Astrocyte (in vitro differentiated cells and primary cell): ENCODE measurements at places on chromosomes 11 and 22.

DNA sequence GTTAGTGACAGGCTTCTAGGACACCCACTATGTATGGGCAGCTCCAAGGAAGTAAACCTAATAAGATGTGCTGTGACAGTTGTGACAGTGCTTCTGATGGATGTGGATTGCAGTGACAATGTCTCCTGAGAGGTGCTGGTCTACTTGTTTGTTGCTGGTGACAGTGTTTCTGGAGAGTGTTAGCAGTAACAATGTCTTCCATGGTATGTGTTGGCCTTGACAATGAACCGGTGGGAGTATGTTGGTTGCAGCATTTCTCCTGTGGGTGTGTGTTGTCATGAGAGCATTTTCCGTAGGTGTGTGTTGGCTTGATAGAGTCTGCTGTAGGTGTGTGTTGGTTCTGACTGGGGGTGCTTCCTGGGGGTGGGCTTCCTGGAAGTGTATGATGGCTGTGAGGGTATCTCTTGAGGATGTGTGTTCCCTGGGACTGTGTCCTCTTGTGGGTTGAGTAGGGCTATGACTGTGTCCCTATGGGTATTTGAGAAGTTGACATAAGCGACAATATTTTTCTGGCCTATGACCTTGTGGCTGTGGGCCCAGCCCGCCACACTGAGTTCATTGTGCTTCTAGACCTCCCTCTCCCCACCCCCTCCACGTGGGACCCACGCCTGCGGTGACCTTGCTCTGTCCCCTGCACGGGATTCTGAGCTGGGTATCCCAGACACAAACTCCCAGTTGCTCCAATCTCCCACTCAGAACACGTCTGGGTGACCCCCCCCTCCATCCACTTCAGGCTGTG is 1.2 kb downstream of the DCHS1 start:
- DNase-seq: no peak

- DNase-seq: no peak
Measured at GRCh38 chr11:134045799-134046635, 22.9 kb upstream of the JAM3 start.

DNA sequence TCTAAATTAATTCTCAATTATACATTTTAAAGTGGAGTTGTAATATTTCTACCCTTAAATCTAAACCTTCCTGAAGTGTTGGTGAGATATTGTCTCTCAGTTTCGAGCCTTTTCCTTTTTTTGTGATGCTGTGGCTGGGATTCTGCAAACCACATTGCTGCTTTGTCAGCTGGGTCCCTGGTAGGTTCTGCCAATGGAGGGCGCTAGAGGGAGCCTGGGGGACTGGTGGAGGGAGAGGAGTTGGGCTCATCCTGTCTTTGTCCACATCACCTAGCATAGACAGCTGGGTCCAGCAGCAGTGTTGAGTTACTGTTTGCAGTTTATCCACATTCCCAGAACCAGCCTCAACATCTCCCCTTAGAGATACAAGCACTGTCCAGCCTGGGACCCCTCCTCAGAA is 41.0 kb downstream of the TRAF6 start:
- DNase-seq: no peak

DNA sequence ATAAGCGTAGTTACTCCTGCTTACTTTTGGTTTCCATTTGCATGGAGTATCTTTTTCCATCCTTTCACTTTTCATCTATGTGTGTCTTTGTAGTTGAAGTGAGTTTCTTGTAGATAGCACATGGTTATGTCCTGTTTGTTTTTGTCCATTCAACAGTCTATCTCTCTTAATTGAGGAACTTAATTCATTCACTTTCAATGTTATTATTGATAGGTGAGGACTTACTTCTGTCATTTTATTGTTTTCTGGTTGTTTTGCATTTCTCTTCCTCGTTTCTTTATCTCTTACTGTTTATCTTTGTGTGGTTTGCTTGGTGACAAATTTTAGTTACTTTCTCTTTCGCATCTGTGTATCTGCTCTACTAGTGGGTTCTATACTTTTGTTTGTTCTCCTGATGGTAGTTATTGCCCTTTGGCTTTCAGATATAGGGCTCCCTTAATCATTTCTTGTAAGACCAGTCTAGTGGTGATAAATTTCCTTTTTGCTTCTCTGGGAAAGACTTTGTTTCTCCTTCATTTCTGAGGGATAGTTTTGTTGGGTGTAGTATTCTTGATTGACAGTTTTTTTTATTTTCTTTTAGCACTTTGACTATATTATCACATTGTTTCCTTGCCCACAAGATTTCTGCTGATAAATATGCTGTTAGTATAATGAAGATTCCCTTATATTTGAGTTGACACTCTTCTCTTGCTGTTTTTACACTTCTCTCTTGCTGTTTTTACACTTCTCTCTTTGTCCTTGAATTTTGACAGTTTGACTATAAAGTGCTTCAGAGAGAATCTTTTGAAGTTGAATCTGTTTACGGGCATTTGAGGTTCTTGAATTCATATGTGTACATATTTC is 9.0 kb upstream of the RAG1 start:
- no peak for DNase-seq

DNA sequence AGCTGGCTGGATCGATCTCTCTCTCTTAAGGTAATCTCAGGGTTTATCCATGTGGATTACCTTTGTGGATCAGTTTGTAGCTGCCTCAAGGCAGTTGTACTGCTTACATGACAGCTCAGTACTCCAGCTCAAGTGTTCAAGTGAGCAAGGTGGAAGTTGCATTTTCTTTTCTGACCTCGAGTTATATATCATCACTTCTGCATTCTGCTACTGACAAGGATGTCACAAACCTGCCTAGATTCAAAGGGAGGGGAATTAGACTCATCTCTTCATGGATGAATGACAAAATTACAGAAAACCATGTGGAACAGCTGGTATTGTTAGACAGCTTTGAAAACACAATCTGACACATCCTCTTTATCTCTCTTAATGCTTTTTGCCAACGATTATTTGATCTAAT is 6.1 kb upstream of the TCN2 start:
- DNase-seq: no peak

- DNase-seq: peak; percentile 94
Measured at GRCh38 chr11:64241491-64242374, 838 bp downstream of the FKBP2 start.

DNA sequence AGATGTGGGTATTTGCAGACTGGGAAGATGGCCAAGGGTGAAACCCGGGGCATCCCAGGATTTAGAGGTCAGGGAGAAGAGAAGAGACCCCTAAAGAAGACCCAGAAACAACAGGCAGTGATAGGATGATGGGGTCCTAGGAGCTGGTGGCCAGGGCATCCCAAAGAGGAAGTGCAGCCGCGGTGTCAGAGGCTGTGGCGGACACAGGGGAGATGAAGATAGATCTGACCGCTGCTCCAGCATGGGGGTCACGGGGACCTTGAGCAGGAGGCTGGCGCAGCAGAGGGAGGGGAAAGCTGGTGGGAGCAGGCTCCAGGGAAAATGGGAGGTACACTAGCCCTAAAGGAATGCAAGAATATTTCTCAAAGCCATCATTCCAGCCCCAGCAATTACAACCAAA is 47.3 kb downstream of the CTTN start:
- peak; percentile 11 for DNase-seq

DNA sequence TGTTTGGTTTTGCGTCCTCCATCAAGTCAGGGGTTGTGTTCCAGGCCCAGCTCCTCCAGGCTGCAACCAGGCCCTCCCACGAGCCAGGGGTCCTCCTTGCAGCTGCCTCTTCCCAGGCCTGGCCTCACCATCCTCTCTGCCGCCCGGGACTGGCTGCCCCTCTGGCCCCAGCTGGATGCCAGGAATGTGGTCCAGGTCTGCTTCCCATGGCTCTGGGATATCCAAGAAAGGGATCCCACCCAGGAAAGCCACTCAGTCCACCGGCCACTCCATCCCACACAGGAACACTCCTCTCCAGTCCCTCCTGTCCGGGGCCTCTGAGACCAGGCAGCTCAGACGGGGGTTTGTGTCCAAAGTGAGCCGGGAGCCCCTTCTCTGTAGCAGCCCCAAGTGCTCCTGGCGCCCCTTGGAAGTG is 336.4 kb downstream of the BRD1 start:
- no peak for DNase-seq

- DNase-seq: no peak
Measured at GRCh38 chr22:31104869-31105268, 2.5 kb downstream of the SELENOM start.

GRCh38 chr22:44249376-44250147 is 63.2 kb downstream of the SHISAL1 start:
- DNase-seq: no peak

DNA sequence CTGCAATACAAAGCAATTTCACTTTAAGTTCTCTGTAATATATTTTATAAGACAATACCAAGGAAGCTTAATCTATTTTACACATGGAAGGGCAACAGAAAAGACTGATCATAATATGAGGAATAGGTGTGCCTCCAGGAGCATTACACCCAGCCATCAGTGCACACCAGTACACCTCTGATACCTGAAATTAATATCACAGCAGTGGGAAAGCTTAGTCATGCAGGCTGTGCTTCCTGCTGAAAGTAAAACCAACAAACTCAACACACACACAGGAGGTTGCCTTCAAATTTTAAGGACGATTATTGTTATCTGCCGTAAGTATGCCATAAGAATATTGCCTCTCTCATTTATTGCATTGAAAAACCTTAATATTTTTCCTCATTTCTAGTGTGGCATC is 1119.1 kb upstream of the TENM4 start:
- no peak for DNase-seq

DNA sequence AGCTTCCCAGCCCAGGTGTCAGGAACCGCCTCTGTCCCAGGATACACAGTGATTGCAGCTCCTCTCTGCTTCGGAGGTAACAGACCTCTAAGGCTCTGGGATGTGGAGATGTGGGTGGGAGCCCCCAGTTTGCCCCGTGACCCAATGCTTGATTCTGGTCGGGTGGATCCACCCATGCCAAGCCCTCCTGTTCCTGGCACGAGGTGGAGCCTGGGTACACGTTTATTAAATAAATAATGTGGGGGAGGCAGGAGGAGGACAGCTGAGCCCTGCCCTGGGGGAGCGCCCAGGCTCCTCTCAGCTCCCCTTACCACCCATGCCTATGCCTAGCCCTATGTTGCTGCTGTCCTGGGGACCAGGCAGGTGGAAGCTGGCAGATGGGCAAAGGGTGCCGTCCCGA is 16.0 kb downstream of the ARHGEF17 start:
- DNase-seq: no peak

GRCh38 chr22:23110922-23111527 is 30.8 kb downstream of the RSPH14 start:
- no peak for DNase-seq
